Activated CD8-positive, alpha-beta T cell treated with anti-CD3 and anti-CD28 coated beads for 36 hours (primary cell): ENCODE measurements at places on chromosomes 3 and 15. TPM values are rescaled to one million over a fixed set of nuclear protein-coding genes. Genes with fewer than 3 reads are reported as not detected.

DNA sequence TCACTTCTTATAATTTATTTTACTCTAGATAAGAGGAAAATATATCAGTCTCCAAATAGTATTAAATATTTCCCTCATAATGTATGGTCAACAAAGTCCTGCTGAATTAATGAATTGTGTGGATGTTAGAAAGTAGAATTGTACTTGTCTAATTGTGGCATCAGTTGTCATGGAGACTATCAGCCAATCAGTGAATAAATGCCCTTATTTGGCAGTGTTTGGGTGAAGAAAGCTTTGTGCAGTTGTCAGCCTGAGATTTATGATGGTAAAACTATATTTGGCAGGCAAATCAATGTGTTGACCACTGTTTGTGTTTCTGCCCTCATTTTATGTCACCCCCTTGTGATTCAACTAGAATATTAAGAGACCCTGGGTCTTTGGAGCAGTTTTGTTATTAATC is 293.6 kb upstream of the MDFIC2 start:
- no peak for DNase-seq
- peaks cover 14% of the 10 kb centered on the region for H3K27me3 ChIP-seq
- H3K4me3 ChIP-seq: no peak overlapping the region
- H3K4me1 ChIP-seq: peaks cover 12% of the 10 kb centered on the region

DNA sequence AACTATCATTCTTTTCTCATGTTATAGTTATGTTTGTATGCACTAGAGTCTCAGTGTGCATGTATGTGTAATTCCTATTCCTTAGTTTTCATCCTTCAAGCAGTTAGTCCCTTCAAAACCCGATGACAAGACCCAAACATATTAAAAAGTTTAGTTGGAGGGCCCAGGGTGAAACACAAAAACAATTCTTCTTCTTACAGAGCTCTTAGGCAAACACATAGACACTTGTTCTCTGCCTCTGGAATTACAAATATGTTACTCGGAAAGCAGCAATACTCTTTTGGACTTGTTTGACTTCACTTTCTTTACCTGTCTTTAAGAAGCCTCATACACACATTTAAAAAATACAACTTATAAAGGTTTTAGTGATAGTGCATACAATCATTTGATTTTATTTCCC is 763 bp upstream of the CNTN6 start:
- H3K4me1 ChIP-seq: no peaks in the 10 kb centered on the region
- H3K4me3 ChIP-seq: no peak overlapping the region
- no peaks in the 10 kb centered on the region for H3K36me3 ChIP-seq
- no peaks in the 10 kb centered on the region for H3K27me3 ChIP-seq

- no peaks in the 10 kb centered on the region for H3K4me1 ChIP-seq
- no peaks in the 10 kb centered on the region for H3K27me3 ChIP-seq
- no peak for DNase-seq
- no peak overlapping the region for H3K4me3 ChIP-seq
These were observed 20.5 kb upstream of the FGD5 start for GRCh38 chr3:14798231-14798630.

DNA sequence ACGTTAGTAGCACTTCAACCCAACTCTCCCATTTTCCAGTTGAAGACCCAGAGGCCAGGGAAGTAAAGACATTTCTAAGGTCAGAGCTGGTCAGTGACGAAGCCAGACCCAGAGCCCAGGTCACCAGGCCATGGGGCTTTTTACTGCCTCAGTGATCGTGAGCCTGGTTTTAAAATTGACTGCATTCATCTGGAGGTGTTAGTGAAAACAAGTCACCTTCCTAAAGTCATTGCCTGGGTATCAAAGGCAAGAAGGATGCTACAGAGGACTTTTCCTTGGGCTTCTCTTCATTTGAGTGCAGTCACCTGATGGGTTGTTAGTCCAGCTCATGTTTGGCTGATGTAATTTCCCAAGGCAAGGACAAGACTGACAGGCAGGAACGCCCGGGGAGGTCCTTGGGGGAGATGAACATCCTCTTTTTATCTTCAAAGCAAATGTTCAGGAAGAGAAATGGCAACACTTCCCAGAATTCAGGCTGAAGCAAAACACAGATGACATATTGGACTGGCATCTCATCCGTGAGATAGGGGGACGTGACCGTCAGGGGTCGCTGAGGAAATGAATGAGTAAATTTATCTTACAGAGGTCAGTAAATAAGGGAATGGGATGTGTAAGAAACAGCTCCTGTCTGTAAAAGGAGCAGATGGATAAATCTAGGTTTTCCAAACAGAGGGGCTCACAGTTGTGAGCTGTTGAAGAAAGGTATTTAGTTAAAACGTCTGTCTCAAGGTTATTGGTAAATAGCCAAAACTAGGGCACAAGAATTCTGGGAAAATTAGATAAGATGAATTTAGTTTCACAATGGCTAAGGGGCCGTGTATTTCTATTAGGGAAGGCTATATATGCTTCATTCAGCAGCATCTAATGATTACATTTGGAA is 201.2 kb downstream of the OPA1 start:
- no peak overlapping the region for H3K27ac ChIP-seq
- DNase-seq: no peak
- no peaks in the 10 kb centered on the region for H3K36me3 ChIP-seq
- H3K4me1 ChIP-seq: no peaks in the 10 kb centered on the region
- peaks cover 15% of the 10 kb centered on the region for H3K27me3 ChIP-seq

Gene CYP1A1
- total RNA-seq: 4.9 TPM

Gene BTD
- total RNA-seq: 4.0 TPM
